ENCODE measurements at places on chromosomes 12 and 14.

DNA sequence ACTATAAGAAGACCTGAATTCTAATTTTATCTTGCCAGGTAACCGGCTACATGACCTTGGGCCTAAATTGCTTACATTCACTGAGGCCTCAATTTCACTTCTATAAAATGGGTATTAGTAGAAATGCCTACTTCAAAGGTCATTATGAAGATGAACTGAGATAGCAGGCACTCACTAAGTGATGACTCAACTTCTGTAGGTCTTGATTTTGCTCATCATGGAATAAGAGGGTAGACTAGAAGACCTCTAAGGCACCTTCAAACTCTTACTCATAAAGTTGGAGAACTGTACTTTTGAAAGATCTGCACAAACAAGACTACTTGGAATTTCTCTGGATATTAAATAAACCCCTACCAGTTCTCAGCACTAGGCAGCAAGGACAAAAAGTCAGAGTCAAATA is 39.3 kb upstream of the FRMD6 start:
- no peak for DNase-seq

- no peak for DNase-seq
These were observed 140.1 kb upstream of the HIF1A start for GRCh38 chr14:61555056-61555838.

GRCh38 chr12:58359084-58359483 is 417.7 kb downstream of the ATP23 start:
- no peak for DNase-seq

- no peak for DNase-seq
These were observed 46.1 kb downstream of the SLC24A4 start for GRCh38 chr14:92369097-92369496.

- no peak for DNase-seq
These were observed 60.4 kb upstream of the PTHLH start for GRCh38 chr12:28032811-28033537.

DNA sequence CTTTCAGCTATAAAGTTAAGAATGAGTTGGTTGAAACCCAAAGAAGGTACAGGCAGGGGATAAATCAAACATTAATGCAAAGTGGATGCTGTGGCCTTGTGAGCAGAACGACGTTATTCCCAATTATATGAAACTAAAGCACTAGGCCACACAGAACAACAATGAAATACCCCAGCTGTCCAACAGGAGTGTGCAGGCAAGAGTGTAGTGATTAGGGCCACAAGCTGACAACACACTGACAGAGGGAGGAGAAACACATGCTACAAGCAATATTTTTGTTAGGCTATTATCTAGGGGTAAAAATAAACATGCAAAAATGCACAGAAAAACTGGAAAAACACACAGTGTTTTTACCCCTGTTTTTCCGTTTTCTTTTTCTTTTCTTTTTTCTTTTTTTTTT is 15.0 kb downstream of the MAP3K9 start:
- DNase-seq, result no peak

DNA sequence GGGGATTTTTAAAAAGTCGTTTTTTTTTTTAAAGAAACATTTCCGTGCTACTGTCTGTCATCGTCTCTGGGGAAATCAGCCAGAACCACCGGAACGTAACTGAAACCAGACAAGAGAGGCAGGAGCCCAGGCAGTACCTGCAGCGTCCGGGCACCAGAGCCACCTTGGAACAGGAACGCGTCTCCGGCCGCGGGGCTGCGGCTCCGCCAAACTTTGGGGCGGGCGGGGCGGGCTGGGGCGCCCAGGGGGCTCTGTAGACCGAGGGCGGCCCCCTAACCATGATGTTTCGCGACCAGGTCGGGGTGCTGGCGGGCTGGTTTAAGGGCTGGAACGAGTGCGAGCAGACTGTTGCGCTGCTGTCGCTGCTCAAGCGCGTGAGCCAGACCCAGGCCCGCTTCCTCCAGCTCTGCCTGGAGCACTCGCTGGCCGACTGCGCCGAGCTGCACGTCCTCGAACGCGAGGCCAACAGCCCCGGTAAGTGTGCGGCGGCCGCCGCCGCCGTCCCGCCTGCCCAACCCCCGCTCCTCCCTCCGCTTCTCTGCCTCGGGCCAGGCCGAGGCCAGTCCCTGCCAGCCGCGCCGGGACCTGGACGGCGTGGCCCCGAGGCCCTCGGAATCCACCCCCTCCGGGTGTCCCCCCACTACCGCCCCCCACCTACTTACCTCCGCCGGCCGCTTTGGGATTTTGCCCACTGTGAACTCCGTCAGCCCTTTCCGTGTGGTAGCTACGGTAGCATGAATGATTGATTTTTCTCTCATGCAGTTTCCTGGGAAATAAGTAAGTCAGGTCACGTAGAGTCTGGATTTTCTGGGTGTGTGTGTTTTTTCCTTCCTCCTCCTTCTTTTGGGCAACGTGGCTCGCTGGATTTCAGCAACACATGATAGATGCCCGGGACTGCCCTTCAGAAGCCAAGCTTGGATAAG is 972 bp downstream of the SAMD4A start:
- no peak for DNase-seq

DNA sequence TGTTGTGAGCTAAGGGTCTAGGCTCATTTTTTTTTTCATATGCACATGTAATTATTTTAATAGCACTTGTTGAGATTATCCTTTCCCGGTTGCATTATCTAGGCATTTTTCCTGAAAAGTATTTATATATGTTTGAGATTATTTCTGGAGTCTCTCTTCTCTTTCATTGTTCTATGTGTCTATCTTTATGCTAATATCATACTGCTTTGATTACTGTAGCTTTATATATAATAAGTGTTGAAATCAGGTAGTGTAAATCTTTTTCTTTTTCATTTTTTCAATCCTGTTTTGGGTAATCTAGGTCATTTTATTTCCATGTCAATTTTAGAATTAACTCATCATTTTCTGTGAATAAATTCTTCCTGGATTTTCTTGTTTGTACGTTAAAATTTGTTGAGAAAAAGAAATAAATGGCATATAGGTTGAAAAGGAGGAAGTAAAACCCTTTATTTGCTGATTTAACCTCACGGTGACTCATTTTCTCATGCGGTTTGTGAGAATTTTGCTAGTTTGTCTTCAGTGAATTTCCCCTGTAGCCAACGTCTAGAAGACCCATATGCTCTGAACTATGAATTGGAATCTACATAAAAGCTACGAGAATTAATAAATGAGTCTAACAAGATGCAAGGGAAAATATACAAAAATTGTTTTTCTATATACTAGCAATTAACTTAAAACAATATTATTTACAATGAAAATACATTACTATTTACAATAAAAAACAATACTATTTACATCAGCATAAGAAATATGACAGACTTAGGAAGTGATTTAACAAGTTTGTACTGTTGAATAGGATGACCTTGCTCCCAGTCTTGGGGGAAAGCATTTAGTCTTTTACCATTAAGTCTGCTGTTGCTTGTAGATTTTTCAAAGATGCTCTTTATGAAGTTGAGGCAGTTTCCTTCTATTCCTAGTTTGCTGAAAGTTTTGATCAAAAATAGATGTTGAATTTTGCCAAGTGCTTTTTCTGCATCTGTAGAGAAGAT is 105.0 kb downstream of the SNAPC1 start:
- DNase-seq, result no peak

DNA sequence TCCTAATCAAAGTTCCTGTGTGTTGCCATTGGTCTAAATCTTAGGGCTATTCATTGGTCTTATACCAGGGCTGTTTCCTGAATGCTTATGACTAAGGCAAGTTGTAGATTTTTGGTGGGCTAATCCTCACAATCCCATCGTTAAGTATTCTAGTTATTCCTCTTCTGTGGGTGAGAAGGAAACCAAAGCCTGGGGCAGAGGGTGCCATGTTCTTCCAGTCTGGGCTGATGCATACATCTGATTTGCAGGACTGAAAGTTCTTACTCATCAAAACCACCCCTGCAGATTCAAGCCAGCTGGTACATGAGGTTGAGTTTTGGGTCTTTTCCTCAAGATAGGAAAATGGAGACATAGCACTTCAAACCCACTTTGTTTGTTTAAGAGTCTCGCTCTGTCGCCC is 25.7 kb downstream of the PPP1CC start:
- DNase-seq, result no peak

GRCh38 chr14:100674897-100675619 is 51.6 kb upstream of the DLK1 start:
- DNase-seq, result no peak

DNA sequence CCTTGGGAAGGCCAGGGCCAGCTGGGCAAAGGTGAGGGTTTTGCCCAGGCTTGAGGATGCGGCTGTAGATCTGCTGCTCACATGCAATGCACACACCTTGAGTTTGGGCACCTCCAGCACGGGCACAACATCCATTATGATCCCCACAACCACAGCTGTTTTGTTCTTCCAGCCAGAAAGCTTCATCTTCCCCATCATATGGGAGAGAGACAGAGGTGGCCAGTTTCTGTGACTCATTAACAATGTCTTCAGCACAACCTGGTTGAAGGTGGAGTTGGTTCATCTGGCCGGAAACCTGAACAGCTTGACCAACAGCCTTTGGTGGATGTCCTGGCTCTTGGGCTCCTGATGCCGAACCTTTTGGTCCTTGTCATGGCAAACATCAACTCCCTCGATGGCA is 163.7 kb upstream of the CCND2 start:
- DNase-seq, result no peak

DNA sequence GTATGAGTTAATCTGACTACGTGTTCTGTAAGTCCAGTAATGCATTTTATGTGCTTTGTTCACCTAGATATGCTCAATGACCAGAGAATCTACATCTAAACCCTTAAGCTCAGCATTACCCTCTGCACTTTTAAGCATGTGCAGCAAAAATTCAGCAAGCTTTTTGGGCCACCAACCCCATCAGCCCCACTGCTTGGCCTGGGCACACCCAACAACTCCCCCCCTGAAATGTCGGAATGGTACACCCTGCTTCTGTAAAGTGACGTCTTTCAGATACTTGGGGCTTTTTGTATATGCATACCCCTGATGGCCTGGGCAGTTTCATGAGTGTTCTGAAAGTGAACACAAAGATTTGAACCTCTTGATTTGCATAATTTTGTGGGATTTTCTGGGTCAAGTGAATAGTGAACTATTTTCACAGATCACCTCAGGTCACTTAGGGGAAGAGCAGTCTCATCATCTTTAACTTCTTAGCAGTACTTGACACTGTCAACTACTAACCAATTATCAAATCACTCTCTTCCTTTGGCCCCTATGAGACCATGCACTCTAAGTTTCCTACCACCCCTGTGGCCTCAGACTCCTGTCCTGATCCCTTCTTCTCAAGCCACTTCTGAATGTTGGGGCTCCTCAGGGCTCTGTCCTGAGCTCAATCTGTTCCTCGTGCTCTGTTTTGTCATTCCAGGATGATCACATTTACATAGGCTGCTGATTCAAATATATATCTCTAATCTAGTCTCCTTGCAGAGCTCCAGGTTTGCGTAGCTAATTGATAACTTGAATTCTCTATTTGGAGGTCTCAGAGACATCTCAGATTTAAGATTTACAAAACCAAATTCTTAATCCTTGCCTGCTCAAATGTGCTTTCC is 36.3 kb upstream of the PPM1A start:
- DNase-seq, result no peak

GRCh38 chr12:114361545-114361944 is 44.4 kb downstream of the TBX5 start:
- no peak for DNase-seq

- no peak for DNase-seq
These were observed 4.8 kb upstream of the LGMN start for GRCh38 chr14:92753250-92753649.

- peak; percentile 37 for DNase-seq
These were observed 1.3 kb downstream of the FBXO33 start for GRCh38 chr14:39430762-39431415.

GRCh38 chr12:41356181-41356580 is 168.1 kb downstream of the PDZRN4 start:
- no peak for DNase-seq

- no peak for DNase-seq
These were observed 148.3 kb downstream of the SAMD4A start for GRCh38 chr14:54715239-54715638.

GRCh38 chr14:46574221-46574977 is 77.2 kb downstream of the RPL10L start:
- no peak for DNase-seq

- DNase-seq, result peak; percentile 43
These were observed 824 bp downstream of the DDX55 start for GRCh38 chr12:123602651-123603195.
